ENCODE measurements at places on chromosomes 12 and 14. TPM values are rescaled to one million over a fixed set of nuclear protein-coding genes. Genes with fewer than 3 reads are reported as not detected.

The NELL2 gene
- not detected for total RNA-seq

The RASSF9 gene
- 0.08 TPM for total RNA-seq

The SLC2A14 gene
- total RNA-seq = 0.26 TPM

The PTPRR gene
- total RNA-seq = not detected

The NOPCHAP1 gene
- total RNA-seq = 8.8 TPM

The ART4 gene
- not detected for total RNA-seq

The CAPS2 gene
- total RNA-seq = 11.3 TPM

The LEMD3 gene
- 17.8 TPM for total RNA-seq

The GPR68 gene
- total RNA-seq = under 0.01 TPM

Data from epithelial cell of alveolus of lung (primary cell).